ENCODE measurements at places on chromosomes 3 and 15. TPM values are rescaled to one million over a fixed set of nuclear protein-coding genes. Genes with fewer than 3 reads are reported as not detected.

The GADL1 gene
- total RNA-seq, result not detected

The PARP9 gene
- 8.6 TPM for total RNA-seq

The ZNF502 gene
- total RNA-seq, result 3.6 TPM

The MEX3B gene
- 3.8 TPM for total RNA-seq

The DNAJB11 gene
- 21.0 TPM for total RNA-seq

The APOD gene
- total RNA-seq, result 483 TPM

The WNT5A gene
- total RNA-seq, result 5.9 TPM

The KIAA1143 gene
- 23.9 TPM for total RNA-seq

The DISP2 gene
- 39.7 TPM for total RNA-seq

The SMAD3 gene
- 31.7 TPM for total RNA-seq

The FETUB gene
- total RNA-seq, result 0.68 TPM
